AG08396 (cell line): ENCODE measurements at places on chromosomes 3 and 15.

DNA sequence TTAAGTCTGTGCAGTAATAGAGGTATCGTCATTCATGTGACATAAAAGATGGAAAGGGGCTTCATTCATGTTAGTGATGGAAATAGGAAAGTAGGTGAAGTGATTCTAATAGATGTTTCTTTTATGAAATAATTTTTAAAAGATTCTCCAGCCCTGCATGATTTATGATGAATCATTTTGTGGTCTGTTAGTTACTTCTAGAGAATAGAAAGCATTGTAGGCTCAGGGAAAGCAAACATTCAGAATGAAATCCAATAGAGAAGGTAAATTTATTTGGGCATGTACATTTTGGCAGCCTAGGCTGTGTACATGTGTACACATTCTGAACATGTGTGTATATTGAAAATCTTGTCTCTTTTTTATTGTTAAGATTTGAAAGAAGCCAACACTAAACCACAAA lies 23.1 kb downstream of the PPARG start:
- no peak for DNase-seq

DNA sequence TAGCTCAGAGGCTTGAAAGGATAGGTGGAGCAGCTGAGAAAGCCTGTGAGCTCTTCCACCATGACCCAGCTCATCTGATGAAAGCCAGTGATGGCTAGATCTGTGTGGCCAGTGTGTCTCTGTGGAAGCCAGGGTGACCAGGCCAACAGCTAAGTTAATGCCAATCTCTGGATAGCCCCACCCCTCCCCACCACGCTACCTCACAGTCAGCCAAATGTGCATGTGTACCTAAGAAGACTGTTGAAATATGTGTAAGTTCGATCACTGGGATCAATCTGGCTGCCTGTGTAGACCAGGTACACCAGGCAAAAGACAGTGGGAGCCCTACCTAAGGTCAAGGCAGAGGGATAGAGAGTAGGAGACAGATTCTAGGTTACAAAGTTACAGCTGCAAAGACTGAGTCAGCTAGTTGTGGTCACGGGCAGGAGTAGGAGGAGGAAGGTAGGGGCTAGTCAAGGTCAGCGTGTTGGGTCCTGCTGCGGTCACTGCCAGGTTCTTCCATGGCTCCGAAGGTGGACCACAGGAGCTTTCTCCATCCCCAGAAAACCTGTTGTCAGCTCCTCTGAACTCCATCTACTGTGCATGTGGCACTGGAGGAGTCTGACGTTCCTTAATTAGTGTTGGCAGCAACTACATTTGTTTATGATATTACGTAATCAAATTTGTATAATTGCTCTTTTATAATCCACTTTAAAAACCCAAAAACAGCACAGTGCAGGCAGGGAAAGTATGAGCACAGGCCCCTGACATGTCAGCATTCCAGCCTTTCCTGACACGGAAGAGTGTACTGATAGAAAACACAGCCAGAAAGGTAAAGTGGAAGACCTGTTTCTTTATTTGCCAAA lies 318.0 kb downstream of the CLSTN2 start:
- no peak for DNase-seq

DNA sequence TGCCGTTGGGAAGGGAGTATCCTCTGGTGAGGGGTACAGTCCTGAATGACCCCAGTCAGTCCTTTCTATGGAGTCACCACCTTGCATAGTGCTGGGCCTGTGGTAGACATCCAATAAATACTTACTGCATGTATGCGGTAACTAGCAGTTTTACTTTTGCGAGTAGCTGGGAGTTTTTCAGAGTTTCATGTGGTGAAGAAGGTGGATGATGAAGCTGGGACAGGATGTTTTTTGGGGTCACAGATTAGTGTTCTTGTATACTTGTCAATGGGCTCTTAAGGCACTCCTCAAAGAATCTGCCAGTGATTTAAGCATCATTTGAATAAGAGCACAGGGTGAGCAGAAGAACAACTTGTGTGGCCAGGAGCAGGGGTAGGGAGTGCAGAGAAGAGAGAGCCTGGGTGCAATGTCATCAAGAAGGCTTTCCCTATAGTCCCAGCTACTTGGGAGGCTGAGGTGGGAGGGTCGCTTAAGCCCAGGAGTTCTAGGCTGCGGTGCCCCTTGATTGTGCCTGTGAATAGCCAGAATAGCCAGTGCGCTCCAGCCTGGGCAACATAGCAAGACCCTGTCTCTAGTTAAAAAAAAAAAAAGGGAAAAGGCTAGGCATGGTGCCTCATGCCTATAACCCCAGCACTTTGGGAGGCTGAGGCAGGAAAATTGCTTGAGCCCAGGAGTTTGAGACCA lies 22.1 kb downstream of the PPCDC start:
- DNase-seq: no peak

GRCh38 chr3:56288258-56288657 lies 180.0 kb downstream of the ERC2 start:
- DNase-seq: no peak

DNA sequence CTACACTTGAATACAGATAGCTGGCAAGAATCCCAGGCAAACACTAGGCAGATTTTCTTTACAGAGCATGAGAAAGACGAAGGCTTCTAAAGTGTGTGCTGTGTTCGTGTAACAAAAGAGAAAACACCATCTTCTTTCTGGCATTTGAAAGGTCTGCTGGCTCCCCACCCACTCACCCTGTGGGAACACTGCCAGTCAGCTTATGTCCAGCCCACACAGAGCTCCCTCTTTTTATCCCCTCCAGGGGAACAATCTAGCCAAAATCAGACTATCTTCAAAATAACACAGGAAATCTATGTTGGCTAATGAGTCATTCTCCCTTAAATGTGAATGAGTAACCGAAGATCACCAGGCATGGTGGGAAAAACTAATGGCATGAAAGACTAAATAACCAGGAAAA lies 45.6 kb upstream of the PAQR5 start:
- peak; percentile 45 for DNase-seq

GRCh38 chr3:179244878-179245277 lies 6.0 kb downstream of the KCNMB3 start:
- peak; percentile 26 for DNase-seq
